Hematopoietic multipotent progenitor cell treated with erythropoietin and hydrocortisone succinate and interleukin-3 and kit ligand, for 6 days (in vitro differentiated cells): ENCODE measurements at places on chromosomes 11 and 22.

DNA sequence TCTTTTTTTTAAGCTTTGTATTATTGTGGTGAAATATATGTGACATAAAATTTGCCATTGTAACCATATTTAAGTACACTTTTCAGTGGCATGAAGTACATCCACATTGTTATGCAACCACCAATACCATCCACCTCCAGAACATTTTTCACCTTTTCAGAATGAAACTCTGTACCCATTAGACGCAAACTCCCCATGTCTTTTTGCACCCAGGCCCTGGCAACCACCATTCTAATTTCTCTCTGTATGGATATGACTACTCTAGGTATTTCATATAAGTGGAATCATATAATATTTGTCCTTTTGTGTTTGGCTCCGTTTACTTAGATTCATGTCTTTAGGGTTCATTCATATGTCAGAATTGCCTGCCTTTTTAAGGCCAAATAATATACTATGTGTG lies 182.8 kb upstream of the TBCEL start:
- DNase-seq: no peak

- peak; percentile 25 for DNase-seq
Observed at GRCh38 chr11:84780689-84781293, 846.4 kb downstream of the DLG2 start.

DNA sequence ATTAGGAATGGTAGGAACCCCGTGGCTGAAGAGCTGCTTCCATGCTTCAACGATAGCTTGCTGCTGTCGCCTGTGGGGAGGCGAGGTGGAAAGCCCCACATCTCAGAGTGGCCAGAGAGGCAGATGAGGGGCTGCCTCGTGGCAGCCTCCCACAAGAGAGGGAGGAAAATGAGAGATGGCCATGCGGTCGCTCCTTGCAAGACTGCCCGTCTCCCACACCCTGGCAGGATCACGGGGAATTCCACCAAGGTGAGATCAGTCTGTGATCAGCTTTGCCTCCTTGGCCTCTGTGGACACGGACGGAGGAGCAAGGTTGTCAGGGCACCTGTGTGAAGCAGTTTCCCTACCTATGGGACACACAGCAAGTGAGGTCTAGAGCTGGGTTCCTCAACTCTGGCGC lies 3.0 kb downstream of the CRYBA4 start:
- DNase-seq: no peak

- no peak for DNase-seq
Observed at GRCh38 chr11:88569342-88569741, 231.8 kb upstream of the CTSC start.

- no peak for DNase-seq
Observed at GRCh38 chr22:48654492-48654891, 1173.2 kb downstream of the BRD1 start.

DNA sequence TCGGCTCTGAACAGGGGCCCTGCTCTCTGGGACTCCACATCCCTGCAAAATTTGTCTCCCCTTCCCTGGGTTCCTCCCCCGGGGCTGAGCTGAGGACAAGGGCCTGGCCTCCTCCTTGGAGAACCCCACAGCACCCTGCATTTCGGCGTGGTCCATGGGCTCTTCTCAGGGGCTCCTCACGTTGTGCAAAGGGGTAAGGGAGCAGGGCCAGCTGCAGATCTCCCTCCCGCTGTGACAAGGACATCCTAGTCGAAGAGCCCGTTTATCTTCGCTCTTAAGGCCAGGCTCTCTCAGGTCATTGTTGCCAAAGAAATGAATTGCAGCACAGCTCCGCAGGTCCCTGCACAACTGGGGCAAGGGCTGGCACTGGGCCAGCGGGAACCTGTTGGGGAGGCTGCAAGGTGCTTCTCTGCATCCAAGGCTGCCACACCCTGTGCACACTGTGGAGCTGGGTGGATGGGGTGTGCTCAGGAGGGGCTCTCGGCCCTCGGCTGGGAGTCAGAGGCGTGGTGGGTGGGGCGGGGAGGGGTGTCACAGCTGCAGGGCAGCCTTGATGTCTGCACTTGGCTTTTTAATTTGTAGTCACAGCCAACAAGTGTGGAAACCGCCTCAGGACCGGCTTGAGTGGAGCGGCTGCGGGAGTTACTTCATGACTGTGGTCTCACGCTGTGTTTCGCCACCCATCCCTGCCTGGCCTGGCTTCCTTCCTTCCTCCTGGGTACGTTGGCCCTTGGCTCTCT lies 26.6 kb upstream of the SEPTIN5 start:
- DNase-seq: peak; percentile 35

DNA sequence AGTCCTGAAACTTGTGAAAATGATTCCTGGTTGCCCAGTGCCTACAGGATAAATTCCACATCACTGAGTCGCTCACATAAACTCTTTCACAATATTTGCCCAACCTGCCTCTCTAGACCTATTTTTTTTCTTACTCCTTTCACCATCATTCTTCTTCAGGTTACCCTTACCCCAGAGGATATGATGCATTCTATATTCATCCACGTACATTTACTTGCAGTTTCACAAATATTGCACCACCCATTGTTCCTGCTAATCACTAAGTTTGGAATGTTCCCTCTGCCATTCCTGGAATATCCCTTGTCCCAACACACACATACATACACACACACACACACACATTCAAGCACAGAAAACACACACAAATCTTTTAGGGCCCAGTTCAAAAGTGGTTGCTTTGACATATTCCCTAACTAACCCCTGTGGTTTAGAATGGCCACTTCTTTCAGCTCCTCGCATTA lies 379.5 kb downstream of the ETS1 start:
- DNase-seq: no peak

DNA sequence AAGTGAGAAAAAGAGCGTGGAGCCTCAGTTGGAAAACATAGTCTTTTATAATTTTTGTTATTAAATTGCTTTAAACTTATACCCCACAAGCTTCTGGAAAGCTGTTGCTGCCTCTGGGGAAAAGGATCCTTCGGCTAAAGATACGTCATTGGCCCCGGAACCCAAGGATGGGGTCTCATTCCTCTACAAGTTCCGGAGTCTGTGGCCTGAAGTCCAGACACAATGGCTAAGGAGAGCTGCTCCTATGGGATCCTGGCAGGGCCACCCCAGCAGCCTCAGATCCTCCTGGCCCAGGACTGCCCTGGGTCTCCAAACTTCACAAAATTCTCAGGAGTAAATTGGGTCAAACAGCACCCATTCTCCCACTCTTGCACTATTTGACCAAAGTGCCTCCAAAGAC lies 5.9 kb downstream of the WT1 start:
- DNase-seq: no peak

- no peak for DNase-seq
Observed at GRCh38 chr11:69906453-69906907, 87.3 kb upstream of the FGF3 start.

- DNase-seq: peak; percentile 77
Observed at GRCh38 chr11:128726458-128727139, 32.7 kb downstream of the FLI1 start.

DNA sequence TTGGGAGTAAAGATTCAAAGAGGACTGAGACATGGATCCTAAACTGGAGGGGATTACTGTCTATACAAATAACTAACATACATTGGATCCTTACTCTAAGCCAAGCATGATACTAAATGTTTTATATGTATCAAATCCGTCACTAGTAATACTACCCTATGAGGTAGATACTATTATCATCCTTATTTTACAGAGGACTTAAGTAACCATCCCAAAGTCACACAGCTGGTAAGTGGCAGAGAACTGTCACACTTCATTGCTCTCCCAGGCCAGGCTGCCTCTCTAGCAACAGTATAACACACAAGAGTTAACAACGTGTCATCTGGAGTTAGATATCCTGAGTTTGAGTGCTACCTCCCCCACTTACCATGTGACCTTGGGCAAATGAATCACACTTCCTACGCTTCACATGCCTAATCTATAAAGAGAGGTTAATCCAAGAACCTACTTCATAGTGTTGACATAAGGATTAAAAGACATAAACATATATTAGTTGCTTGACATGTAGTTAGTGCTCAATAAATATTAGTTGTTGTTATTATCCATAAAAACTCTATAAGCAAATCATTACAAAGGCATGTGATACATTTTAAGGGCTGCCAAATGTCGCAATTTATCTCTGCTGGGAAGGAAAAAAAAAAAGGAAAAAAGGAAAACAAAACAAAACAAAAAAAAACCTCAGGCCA lies 33.8 kb upstream of the SPON1 start:
- no peak for DNase-seq

DNA sequence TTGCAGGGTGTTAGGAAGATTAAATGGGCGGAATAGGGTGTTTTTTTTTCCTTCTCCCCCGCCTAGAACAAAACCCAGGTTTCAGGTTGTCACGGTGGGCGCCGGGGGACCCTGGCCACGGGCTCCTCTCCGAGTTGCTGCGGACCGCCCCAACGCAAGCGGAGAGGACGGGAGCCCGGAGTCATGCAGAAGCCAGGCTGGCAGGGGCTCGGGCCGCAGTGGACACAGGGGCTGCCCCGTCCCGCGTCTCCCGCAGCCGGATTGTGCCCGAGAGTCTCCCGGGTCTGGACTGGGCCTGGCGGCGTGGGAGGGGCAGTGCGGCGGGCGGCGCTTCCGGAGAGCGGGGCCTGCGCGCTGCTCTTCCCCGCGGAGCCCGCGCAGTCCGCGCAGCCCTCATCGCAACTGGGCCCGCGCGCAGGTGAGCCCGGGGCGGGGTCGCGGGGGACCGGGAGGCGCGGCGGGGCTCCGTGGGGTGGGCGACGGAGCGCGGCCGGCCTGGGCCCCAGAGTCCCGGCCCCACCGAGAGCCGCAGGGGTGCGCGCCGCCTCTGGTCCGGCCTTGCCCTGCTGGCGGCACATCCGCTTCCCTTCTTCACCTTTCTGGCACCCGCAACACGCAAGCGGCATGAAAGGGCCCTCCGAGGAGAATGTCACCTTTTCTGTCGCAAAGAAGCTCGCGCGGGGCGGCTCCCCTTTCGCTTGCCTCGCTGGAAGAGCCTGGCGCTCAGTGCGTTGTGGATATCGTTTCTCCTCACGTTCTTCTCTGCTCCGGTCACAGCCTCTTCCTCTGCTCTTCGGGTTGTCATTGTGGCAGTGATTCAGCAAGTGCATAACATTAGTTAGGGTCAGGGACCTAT lies at the start of gene TIRAP:
Gene TIRAP (plus strand): TSS at position 358 of the 856 bp plus-strand sequence. CDS start 7,802 bp downstream, outside the sequence.
- DNase-seq: peak; percentile 69

DNA sequence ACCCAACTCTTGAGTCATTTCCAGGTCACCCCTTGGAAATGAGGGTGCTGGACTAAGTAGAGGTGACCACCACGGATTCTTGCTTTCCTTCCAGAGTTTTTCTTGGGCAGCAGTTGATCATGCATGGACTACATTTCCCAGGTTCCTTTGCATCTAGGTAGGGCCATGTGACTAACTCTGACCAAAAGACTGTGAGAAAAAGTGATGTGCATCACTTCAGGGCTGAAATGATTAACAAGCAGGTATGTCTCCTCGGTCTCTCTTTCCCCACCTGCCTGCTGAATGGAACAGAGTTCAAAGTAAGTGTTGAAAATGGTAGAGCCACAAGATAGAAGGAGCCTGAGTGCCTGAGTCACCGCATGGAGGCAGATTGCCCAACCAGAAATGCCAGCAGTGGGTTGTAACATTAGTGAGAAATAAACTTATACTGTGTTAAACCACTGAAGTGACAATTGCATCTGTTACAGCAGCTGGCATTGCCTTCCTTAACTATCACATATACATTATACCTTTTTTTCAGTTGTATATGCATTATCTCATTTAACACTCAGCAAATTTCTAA lies 113.5 kb downstream of the MN1 start:
- peak; percentile 25 for DNase-seq

DNA sequence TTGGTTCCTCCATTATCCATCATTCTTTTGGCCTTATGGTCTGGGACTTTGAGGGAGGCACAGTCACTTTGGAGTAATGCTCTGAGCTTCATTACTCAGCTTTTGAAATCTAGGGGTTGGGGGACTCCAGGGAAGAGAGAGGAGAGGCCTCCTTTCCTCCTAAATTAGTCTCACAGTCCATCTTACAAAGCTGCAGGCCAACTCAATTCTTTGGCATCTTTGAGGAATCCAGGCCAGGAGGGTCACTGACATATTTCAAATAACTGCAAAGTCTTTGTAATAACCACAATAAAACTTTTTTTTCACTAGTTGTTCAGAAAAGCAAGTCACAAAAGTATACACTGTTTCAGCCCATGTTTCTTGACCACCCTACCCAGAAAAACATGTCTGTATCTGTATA lies 73.3 kb upstream of the FAR1 start:
- no peak for DNase-seq

- DNase-seq: no peak
Observed at GRCh38 chr11:130612291-130612851, 163.9 kb downstream of the ADAMTS15 start.

GRCh38 chr22:48268771-48269552 lies 1506.5 kb downstream of the TBC1D22A start:
- no peak for DNase-seq

DNA sequence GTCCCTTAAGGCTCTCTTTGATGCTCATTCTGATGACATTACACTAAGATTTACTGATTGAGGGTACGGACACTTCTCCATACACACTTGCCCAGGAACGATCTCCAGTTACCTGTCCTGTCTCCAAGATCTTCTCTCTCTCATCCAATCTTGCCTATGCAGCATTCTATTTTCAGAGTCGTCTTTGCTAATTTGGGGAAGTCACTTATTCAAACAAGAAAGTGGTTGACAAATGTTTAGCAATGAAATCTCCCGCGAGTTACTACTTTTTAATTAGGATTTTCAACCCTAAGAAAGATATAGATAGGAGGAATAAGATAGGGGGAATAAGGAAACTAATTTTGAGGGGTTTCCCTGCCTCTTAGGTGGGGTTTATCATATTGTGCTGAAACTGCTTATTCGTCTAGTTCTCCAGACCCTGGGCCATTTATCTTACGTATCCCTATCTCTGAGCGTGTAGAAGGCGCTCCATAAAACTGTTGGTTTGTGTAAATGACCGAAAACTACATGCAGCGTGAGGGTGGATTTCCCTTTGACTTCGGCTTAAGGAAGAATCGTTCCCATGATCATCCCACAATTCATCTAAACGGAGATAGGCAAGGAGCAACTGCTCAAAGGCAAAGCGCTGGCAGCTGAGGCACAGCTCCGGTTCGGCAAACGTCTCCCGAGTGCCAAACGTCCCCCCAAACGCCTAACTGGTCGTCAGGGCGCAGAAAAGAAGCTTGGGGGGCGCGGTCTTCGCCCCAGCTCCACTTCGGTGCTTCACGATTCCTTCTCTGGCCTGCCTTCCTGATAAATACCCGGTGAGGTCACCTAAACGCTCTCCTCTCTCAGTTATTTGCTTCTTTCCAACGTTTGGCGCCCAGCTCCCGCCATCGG lies 804 bp downstream of the APIP start:
- DNase-seq: peak; percentile 57

DNA sequence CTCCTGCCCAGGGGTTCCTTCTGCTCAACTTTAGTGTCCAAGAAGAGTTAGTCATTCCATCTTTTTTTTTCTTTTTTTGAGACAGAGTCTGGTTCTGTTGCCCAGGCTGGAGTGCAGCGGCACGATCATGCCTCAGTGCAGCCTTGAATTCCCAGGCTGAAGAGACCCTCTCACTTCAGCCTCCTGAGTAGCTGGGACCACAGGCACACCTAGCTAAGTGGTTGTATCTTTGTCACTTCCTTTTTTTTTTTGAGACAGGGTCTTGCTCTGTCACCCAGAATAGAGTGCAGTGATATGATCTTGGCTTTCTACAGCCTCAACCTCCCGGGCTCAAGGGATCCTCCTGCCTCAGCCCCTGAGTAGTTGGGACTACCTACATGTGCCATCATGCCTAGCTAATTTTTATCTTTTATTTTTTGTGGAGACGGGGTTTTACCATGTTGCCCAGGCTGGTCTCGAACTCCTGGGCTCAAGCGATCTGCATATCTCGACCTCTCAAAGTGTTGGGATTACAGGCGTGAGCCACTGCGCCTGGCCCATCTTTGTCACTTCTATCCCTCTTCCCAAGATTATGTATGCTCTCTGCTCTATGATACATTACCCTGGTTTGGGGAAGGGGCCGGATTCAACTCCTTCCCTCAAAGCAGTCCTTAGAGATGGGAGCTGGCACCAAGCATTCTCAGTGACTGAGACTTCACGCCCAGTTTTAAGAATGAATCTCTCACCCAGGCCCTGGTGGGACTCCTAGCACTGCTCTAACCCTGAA lies 10.0 kb downstream of the SSH3 start:
- no peak for DNase-seq
